ENCODE measurements at places on chromosomes 13 and 19. TPM values are rescaled to one million over a fixed set of nuclear protein-coding genes. Genes with fewer than 3 reads are reported as not detected.

Gene SMIM44
- not detected for total RNA-seq

Gene ZNF441
- total RNA-seq: 4.7 TPM

Gene LMTK3
- 13.0 TPM for total RNA-seq

Gene VSTM1
- total RNA-seq: 1.7 TPM

Gene SNRNP70
- total RNA-seq: 163 TPM
